ENCODE measurements at places on chromosomes 7 and 10.

GRCh38 chr7:78074713-78075112, 276.1 kb downstream of the PHTF2 start:
- DNase-seq: no peak

- no peak for DNase-seq
Measured at GRCh38 chr10:58856508-58857240, 319.8 kb upstream of the PHYHIPL start.

GRCh38 chr7:38736138-38736537, 105.0 kb upstream of the AMPH start:
- no peak for DNase-seq

- DNase-seq: no peak
Measured at GRCh38 chr10:1115607-1115955, 59.4 kb downstream of the WDR37 start.
